Spleen (tissue), 13 donors: ENCODE measurements at places on chromosomes 4 and X. TPM values are rescaled to one million over a fixed set of nuclear protein-coding genes. Genes with fewer than 3 reads are reported as not detected.

The SPANXA1 gene
- not detected for polyA plus RNA-seq

DNA sequence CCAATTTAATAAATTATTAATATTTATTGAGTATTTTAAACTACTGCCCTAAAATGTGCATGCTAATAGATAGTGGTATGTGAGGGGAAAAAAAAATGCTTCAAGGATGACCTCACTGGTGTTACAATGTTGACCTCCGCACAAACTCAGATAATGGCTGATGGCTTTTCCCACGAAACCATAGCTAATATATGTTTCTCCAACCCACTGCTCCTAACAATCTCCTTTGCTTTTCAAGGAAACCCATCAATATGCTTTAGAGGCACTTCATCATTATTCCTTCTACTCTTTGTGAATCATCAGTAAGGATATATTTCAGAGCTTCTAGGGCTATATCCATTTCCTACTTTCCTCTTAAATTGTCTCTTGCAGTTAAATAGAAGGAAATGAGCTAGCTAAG lies 1752.0 kb upstream of the TENM3 start:
- DNase-seq, result no peak
- no peaks in the 10 kb centered on the region for H3K36me3 ChIP-seq
- no peaks in the 10 kb centered on the region for H3K27me3 ChIP-seq
- H3K4me1 ChIP-seq, result no peaks in the 10 kb centered on the region
- H3K4me3 ChIP-seq, result no peak overlapping the region

- DNase-seq, result no peak
- H3K27me3 ChIP-seq, result no peaks in the 10 kb centered on the region
- no peaks in the 10 kb centered on the region for H3K4me1 ChIP-seq
- H3K4me3 ChIP-seq, result no peak overlapping the region
- H3K27ac ChIP-seq, result no peak overlapping the region
Observed at GRCh38 chr4:58093352-58093751, 983.2 kb upstream of the IGFBP7 start.

- H3K4me1 ChIP-seq, result no peaks in the 10 kb centered on the region
- DNase-seq, result no peak
- no peaks in the 10 kb centered on the region for H3K27me3 ChIP-seq
- H3K27ac ChIP-seq, result no peak overlapping the region
- peaks cover 64% of the 10 kb centered on the region for H3K36me3 ChIP-seq
Observed at GRCh38 chrX:63718010-63718694, 66.9 kb downstream of the ARHGEF9 start.

- H3K4me3 ChIP-seq, result no peak overlapping the region
- DNase-seq, result no peak
- H3K36me3 ChIP-seq, result no peaks in the 10 kb centered on the region
- peak overlapping the region; percentile 5 for H3K27ac ChIP-seq
- no peaks in the 10 kb centered on the region for H3K4me1 ChIP-seq
- H3K27me3 ChIP-seq, result no peaks in the 10 kb centered on the region
Observed at GRCh38 chr4:155877971-155878370, 11.9 kb upstream of the ASIC5 start.

DNA sequence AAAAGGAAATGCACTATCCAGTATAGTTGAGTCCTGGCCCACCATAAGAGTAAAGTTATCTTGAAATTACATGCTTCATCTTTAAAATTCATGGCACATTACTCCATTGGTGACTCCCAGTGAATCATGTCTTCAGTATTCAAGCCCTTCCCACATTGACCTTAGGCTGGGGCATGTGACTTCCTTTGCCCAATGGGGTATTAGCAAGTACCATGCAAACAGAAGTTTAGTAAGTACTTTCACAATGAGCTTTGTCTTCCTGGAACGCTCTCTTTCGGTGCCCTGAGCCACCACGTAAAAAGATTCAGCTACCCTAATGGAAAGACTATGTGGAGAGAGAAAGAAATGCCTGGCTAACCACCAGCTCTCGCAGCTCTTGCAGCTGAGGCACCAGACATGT lies 235.4 kb downstream of the HNRNPD start:
- no peak overlapping the region for H3K27ac ChIP-seq
- no peaks in the 10 kb centered on the region for H3K36me3 ChIP-seq
- H3K4me3 ChIP-seq, result no peak overlapping the region
- H3K4me1 ChIP-seq, result no peaks in the 10 kb centered on the region
- no peak for DNase-seq
